ENCODE measurements at places on chromosomes 5 and 9.

GRCh38 chr5:34854459-34855174 lies 15.7 kb downstream of the TTC23L start:
- no peak for DNase-seq

- DNase-seq: peak; percentile 4
These were observed 132.1 kb downstream of the AP3B1 start for GRCh38 chr5:78162253-78162862.

GRCh38 chr5:89697581-89697980 lies 712.0 kb downstream of the CETN3 start:
- DNase-seq: no peak

- DNase-seq: no peak
These were observed 935.8 kb downstream of the DTWD2 start for GRCh38 chr5:118052503-118052902.
